Dermis blood vessel endothelial cell (primary cell): ENCODE measurements at places on chromosomes 16 and 17. TPM values are rescaled to one million over a fixed set of nuclear protein-coding genes. Genes with fewer than 3 reads are reported as not detected.

The PLA2G10 gene
- not detected in 2 replicates for total RNA-seq

The SLC5A2 gene
- not detected in 2 replicates for total RNA-seq

The HOXB1 gene
- total RNA-seq = not detected in 2 replicates

The RNF227 gene
- total RNA-seq = 1.6 and 3.1 TPM in 2 replicates

The MAF gene
- total RNA-seq = 30.3 and 43.7 TPM in 2 replicates

The IGFBP4 gene
- 375 and 706 TPM in 2 replicates for total RNA-seq

The TP53TG3C gene
- total RNA-seq = not detected in 2 replicates

The ADAD2 gene
- not detected in 2 replicates for total RNA-seq

The SALL1 gene
- total RNA-seq = under 0.01 and 0.05 TPM in 2 replicates

The ENPP7 gene
- not detected in 2 replicates for total RNA-seq

The ALOX12B gene
- total RNA-seq = not detected in 2 replicates

The TM4SF5 gene
- not detected in 2 replicates for total RNA-seq

The XAF1 gene
- total RNA-seq = 9.8 and 13.3 TPM in 2 replicates

The SEPTIN12 gene
- total RNA-seq = not detected in 2 replicates

The CHD9 gene
- 51.1 and 95.0 TPM in 2 replicates for total RNA-seq

The ZDHHC1 gene
- 3.7 and 6.3 TPM in 2 replicates for total RNA-seq

The OR1E2 gene
- total RNA-seq = not detected in 2 replicates

The PDILT gene
- total RNA-seq = not detected in 2 replicates
